ENCODE measurements at places on chromosomes 12 and 14. TPM values are rescaled to one million over a fixed set of nuclear protein-coding genes. Genes with fewer than 3 reads are reported as not detected.
A peak's percentile ranks its signal among the peaks of the same experiment; 100 is the strongest.

LHX5 gene
- not detected for total RNA-seq

GUCY2C gene
- 0.07 TPM for total RNA-seq

ABCD4 gene
- 112 TPM for total RNA-seq

WBP11 gene
- 72.8 TPM for total RNA-seq

GRCh38 chr12:50579757-50580267 lies 75.0 kb downstream of the DIP2B start:
- no peak for DNase-seq
- H3K4me3 ChIP-seq, result no peak overlapping the region
- H3K4me1 ChIP-seq, result peaks cover 39% of the 10 kb centered on the region
- H3K27me3 ChIP-seq, result no peaks in the 10 kb centered on the region
- H3K27ac ChIP-seq, result peak overlapping the region; percentile 87

DNA sequence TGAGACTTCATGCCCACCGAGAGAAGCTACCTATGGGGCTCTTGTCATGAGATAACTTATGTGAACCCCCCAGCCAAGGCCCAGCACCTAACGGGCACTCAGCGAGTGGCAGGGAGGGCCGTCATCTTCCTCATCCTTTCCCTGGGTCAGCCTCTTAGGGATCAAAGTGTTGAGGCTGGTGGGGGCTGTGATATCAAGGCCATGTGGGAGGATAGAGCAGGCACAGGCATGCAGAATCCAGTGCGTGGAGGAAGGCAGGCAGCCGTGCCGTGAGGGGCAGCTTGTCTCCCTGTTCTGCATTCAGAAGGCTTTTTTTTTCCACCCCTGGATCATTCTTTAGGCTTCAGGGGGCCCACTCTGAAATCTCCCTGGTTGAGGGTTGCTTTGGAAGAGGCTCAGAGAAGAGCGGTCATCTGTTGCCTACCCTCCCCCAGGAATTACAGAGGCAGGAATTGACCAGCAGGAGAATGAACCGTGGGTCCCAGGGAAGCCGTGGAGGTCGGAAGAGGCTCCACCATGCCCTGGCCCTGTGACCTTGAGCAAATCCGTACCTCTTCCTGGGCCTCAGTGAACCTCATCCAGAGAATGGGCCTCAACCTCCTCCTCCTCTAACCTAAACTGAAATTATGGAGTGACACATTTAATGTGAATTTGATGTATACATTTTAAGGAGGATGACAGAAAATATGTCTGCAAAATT lies 62.8 kb downstream of the BEGAIN start:
- H3K4me3 ChIP-seq, result no peak overlapping the region
- H3K4me1 ChIP-seq, result no peaks in the 10 kb centered on the region

GRCh38 chr12:48744251-48745008 lies 27.9 kb upstream of the CCNT1 start:
- H3K27me3 ChIP-seq, result peaks cover 23% of the 10 kb centered on the region
- no peaks in the 10 kb centered on the region for H3K36me3 ChIP-seq
- no peak overlapping the region for H3K27ac ChIP-seq
- no peak overlapping the region for H3K4me3 ChIP-seq
- H3K4me1 ChIP-seq, result no peaks in the 10 kb centered on the region

- H3K27me3 ChIP-seq, result peaks cover 59% of the 10 kb centered on the region
- H3K4me3 ChIP-seq, result no peak overlapping the region
- no peak for DNase-seq
- H3K27ac ChIP-seq, result no peak overlapping the region
Observed at GRCh38 chr12:114355389-114356088, 50.4 kb downstream of the TBX5 start.

- H3K4me3 ChIP-seq, result peak within 1 kb of the TSS; percentile 99
- H3K27me3 ChIP-seq, result peaks cover 11% of the 10 kb centered on the region
- no peaks in the 10 kb centered on the region for H3K36me3 ChIP-seq
- H3K27ac ChIP-seq, result peak within 1 kb of the TSS; percentile 98
Observed at GRCh38 chr12:106955377-106956047, at the start of gene TMEM263. TSS of gene TMEM263 (plus strand) at chr12:106955907. CDS start at chr12:106967117, 11,210 bp downstream.

- peaks cover 3% of the 10 kb centered on the region for H3K36me3 ChIP-seq
- H3K4me1 ChIP-seq, result peaks cover 17% of the 10 kb centered on the region
- H3K27me3 ChIP-seq, result peaks cover 2% of the 10 kb centered on the region
- no peak overlapping the region for H3K27ac ChIP-seq
Observed at GRCh38 chr12:112905451-112906089, 1.2 kb upstream of the OAS1 start.

DNA sequence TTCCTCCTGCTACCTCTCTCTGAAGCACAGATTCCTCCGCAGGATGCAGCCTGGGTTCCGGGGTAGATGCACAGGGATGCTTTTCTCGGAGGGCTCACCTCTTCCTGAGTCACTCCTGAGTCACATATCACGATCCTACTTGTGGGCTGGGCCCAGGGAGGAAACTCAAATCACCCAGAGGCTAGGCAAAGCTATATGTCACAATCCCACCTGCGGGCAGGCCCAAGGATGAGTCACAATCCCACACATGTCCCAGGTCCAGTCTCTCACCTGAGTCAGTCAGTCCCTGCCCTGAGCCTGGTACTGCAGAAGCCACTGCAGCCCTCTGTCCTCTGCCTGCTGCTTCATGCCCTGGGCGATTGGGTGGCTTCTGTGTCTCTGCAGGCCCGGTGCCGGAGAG lies 149.0 kb upstream of the GSC start:
- H3K36me3 ChIP-seq, result no peaks in the 10 kb centered on the region
- DNase-seq, result no peak
- H3K27ac ChIP-seq, result no peak overlapping the region
- H3K27me3 ChIP-seq, result peaks cover 22% of the 10 kb centered on the region

- H3K36me3 ChIP-seq, result peaks cover 1% of the 10 kb centered on the region
- H3K27me3 ChIP-seq, result no peaks in the 10 kb centered on the region
- no peak overlapping the region for H3K27ac ChIP-seq
- no peak overlapping the region for H3K4me3 ChIP-seq
- DNase-seq, result no peak
Observed at GRCh38 chr14:77763316-77763715, 2.4 kb upstream of the SNW1 start.

DNA sequence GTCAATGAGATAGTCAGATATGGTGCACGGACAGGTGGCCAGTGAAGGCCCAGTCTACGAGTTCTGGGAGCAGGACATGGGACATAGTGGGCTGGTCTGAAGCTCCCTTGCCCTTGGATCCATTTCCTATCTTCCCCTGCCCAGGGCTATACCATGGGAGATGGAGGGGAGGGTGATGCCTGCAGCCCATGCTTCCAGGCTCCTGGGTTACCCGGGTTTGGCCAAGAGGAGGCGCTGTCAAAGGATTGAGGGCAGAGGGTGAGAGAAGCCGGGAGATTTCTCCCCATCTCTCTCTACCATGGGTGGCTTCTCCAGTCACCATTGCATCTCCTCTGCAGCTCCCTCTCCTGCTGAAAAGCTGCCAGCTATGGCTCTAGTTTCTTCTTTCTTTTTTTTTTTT lies 52.8 kb upstream of the LHX5 start:
- DNase-seq, result no peak
- peaks cover 87% of the 10 kb centered on the region for H3K27me3 ChIP-seq
- H3K36me3 ChIP-seq, result no peaks in the 10 kb centered on the region
- H3K4me1 ChIP-seq, result no peaks in the 10 kb centered on the region

DNA sequence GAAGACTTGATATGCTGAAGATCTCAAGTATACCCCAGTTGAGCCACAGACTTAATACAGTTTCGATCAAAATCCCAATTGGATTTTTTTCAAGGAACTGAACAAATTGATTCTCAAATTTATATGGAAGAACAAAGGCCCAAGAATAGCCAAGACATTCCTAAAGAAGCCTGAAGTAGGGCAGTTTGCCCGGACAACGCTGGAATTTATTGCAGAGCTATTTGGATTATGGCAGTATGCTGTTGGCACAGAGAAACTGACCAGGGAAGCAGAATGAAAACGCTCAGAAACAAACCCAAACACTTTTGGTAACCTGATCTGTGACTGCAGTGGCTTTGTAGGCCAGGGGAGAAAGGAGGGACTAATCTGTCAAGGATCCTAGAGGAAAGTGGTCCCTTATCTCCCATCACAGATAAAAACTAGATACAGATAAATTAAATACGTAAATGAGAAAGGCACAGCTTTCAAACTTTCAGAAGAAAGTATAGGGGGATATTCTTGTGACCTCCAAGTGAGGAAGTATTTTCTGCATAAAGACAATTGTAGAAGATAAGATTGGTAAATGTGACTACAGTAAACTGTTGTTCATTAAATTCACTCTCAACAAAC lies 35.9 kb upstream of the GSC start:
- no peak overlapping the region for H3K4me3 ChIP-seq
- H3K27me3 ChIP-seq, result peaks cover 22% of the 10 kb centered on the region
- no peaks in the 10 kb centered on the region for H3K36me3 ChIP-seq
